ENCODE measurements at places on chromosomes 13 and 19.
A peak's percentile ranks its signal among the peaks of the same experiment; 100 is the strongest.

- no peak for DNase-seq
Observed at GRCh38 chr13:44188257-44188656, 185.4 kb upstream of the SERP2 start.

GRCh38 chr13:32731576-32731975 lies 145.3 kb downstream of the PDS5B start:
- no peak for DNase-seq

DNA sequence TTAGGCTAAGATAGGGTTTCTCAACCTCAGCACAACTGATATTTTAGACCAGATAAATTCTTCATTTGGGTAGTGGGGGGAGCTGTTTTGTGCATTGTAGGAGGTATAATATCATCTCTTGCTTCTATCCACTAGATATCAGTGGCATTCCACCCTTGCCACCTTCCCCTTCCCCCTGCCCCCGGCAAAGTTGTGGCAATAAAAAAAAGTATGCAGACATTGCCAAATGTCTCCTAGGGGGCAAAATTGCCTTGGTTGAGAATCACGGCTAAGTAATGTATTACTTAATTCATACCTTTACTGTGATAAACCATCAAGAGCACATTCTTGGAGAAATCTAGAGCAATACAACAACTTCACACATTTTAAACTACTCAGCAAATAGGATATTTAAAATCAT lies 51.4 kb downstream of the UBL3 start:
- no peak for DNase-seq

GRCh38 chr19:43950834-43951645 lies at the start of gene ZNF221:
Gene ZNF221, plus strand, starts transcription at chr19:43951228. Its CDS starts 11,499 bp downstream, at chr19:43962727.
- peak; percentile 43 for DNase-seq

DNA sequence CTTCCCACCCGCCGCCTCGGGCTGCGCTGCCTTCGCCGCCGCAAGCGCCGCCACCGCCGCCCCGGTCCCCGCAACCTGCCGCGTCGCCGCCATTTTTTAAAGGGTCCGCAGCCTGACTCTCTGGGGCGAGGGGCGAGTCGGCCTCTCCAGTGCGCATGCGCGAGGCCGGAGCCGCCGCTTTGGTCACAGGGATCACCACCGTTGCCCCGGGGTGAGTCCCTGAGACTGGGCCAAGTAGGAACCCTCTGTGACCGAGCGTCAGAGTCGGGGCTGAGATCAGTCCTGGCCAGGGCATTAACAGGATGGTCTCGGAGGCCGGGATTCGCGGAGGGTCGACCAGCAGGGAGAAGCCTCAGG lies 42.6 kb downstream of the ZNF146 start:
- no peak for DNase-seq

DNA sequence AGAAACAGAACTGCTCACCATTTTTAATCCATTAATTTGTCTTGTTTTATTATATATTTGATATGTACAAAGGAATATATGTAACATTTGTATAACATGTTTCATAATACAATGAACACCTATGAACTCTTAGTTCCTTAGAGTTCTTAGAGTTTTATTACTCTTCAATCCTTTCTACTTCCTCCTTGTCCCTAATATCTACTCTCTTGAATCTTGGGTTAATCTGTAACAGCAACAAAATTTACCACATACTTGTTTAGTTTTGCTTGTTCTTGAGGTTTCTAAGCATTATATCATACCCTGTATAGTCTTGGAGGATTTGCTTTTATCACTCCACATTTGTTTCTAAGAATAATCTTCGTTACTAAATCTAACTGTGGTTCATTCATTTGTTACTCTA lies 151.4 kb downstream of the PDS5B start:
- no peak for DNase-seq

GRCh38 chr13:80296638-80297037 lies 44.3 kb downstream of the SPRY2 start:
- no peak for DNase-seq

- no peak for DNase-seq
Observed at GRCh38 chr13:105336706-105337576, 1198.5 kb downstream of the EFNB2 start.

GRCh38 chr19:36392916-36393673 lies 14.1 kb upstream of the ZFP14 start:
- no peak for DNase-seq

GRCh38 chr13:60143775-60144174 lies 20.0 kb downstream of the DIAPH3 start:
- no peak for DNase-seq

DNA sequence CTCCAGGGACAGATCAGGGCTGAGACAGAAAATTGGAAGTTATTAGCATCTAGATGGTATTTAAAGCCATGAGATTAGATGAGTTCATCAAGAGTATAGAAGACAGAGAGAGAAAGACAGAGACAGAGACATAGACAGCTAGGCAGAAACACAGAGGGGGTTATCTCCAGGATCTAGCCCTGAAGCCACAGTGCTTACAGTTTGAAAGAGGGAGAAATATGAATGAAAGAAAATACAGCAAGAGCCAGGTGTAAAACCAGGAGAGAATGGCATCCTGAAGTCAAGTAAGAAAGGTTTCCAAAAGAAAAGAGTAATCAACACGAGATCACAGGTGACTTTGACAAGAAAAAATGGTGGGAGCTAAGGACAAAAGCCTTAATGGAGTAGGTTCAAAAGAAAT lies 111.2 kb downstream of the TBC1D4 start:
- no peak for DNase-seq

GRCh38 chr13:111037927-111038326 lies 77.2 kb upstream of the ARHGEF7 start:
- DNase-seq, result no peak

DNA sequence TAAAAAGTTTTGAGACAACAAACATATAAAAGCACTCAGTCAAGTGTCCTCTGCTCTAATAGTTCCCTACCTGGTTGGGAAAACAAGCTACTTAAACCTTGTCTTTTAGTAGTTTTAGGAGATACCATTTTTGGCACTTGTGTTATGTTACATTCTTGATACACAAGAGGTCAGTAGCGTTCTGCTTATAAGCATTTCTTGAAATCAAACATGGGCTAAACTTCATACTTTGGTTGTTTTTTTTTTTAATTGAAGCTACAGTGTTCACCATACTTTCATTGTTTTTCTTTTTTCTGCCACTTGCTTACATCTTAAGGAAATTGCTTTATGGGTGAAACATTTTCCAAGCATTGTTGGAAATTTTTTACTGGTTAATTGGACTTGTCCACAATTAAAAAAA lies 12.9 kb downstream of the NHLRC3 start:
- no peak for DNase-seq

DNA sequence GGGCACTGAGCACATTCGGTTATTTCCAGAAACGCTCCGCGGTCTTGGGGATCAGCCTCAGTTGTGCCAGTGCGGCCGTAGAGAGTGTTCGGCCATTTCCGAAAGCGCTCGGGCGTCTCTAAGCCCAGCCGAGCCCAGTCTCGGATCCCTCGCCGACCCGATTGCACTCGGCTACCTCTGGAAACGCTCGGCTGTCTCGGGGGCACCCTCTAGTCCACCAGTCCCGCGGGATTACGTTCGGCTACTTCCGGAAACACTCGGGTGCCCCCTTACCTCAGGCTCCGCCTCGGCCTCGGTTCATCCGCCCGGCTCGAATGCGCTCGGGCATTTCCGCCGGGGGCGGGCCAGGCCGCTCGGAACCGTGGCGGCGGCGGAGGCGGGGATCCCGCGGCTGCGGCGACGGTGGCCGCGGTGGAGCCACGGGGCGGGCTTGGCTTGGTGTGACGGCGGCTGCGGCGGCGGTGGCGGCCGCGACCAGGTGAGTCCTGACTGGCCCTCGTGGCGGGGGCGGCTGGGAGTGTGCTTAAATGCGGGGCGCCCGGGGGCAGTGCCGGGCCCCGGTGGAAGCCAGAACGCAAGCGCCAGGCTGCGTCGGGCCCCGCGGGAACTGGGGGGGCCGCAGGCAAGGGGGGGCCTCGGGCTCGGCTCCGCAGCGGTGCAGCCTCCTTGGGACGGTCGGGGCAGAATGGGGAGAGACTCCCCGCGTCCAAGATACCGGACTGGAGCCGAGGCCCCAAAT lies at the start of gene PIK3R2:
TSS of gene PIK3R2 (plus strand) at position 347 of the 739 bp plus-strand sequence. CDS start 2,717 bp downstream, outside the sequence.
- DNase-seq, result peak; percentile 100

GRCh38 chr19:39399668-39400050 lies 7.0 kb upstream of the ZFP36 start:
- no peak for DNase-seq

DNA sequence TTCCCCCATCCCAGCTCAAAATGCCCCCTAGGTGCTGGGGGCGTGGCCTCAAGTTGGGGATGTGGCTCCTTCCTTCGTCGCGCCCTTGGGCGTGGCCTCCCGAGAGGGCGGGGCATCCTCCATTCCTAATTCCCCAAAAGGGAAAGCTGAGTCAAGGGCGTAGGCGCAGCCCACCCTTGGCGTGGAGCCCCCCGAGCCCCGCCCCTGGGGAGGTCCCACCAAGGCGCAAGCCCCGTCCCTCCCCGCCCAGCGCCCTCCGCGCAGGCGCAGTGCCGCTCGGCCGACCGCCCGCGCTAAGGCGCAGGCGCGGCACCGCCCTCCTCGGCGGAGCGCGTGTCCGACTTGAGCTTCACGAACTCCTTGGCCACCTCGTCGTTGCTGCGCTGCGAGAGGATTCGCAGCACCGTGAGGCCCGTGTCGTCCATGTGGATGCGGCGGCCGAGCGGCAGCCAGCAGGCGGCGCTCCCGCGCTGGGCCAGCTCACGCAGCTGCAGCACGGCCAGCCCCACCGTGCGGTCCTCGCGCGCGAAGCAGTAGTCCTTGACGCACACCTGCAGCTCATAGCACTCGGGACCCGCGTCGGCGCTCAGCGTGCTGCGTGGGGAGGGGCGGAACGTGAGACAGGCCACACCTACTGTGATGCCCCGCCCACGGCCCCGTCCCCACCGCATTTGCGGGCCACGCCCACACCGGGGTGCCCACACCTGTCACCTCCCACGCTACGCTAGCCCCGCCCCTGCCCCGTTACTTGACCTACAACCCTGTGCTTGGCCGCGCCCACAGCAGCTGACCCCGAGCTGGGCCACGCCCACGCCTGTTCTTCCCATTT lies 50.5 kb downstream of the COLGALT1 start:
- DNase-seq, result peak; percentile 54

DNA sequence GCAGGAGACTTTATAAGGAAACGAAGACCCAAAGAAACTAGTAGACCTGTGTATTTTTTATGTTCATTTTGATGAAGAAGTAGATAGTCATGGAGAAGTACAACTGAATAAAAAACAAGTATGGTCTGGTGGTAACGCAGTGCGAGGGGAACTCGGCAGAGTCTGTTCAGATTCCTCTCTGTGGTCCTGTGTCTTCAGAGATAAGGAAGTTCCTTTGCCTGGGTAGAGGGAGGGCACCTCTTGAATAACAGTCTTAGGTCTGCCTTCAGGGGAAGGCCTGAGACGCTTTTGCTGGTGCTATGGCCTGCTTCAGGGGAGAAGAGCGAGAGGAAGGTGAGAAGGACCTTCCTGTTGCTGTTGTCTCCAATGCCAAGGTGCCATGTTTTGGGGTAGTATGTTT lies 25.9 kb upstream of the SLC46A3 start:
- no peak for DNase-seq

All from activated CD4-positive, alpha-beta T cell treated with anti-CD3 and anti-CD28 coated beads for 24 hours (primary cell).